Activated CD4-positive, alpha-beta T cell treated with anti-CD3 and anti-CD28 coated beads for 1 hour (primary cell): ENCODE measurements at places on chromosomes 12 and 14.

DNA sequence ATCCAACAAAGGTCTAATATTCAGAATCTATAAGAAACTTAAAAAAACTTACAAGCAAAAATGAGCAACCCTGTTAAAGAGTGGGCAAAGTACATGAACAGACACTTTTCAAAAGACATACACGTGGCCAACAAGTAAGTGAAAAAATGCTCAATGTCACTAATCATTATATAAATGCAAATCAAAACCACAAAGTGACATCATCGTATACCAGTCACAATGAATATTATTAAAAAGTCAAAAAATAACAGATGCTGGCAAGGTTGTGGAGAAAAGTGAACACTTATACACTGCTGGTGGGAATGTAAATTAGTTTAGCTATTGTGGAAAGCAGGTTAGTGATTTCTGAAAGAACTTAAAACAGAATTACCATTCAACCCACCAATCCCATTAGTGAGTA, 199.1 kb downstream of the SNAPC1 start:
- DNase-seq = no peak

- DNase-seq = no peak
Measured at GRCh38 chr12:96454396-96454795, 35.0 kb upstream of the CFAP54 start.

GRCh38 chr14:33792009-33792719, 158.7 kb downstream of the EGLN3 start:
- DNase-seq = no peak

DNA sequence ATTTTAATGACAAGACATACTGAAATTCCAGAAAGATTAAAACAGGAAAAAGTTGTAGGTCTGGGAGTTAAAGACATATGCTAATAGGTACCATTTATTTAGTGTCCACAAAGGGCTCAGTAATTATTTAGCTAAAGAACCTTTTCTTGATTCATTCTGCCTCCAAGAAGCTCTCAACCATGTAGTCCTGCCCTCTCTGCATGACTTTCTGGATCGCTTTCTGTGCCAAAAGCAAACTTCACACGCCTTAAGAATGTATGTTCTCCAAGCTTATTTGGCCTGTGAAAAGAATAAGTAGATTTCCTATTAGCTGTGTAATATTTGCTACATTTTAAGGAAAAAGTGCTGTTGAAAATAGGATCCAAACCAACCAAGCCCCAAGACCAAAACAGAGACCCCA, 291.7 kb downstream of the C12orf75 start:
- DNase-seq = no peak
